Pancreas (tissue), 10 donors: ENCODE measurements at places on chromosomes 13 and 19.

DNA sequence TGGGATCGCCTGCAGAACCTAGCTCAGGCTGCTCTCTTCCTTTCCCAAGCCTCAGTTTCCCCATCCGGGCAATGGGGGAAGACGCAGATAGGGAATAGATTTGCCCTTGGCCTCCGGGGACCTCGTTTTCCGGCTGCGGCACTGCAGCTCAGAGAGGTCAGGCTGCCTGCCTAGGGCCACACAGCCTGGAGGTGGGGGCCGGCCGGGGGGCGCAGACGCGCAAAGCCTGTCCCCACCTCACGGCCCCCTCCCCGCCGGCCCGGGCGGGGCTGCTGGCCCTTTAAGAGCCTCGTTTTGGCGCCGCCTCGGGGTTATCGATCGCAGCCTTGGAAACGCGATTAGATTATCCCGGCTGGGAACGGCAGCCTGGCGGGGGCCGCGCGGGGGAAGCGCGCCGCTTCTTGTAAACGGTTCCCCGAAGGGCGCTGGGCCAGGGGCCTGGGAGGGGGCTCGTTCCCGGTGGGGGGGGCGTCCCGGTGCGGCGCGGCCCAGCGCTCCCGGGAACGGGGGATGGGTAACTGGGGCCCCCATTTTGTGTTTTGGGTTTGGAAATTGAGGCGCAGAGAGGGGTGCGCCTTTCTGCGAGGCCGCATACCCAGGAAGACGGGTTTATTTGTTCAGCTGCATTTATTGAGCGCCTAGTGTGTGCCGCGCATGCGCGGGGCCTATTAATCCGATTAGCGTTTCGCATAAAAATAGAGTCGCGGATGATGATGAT is 23.4 kb upstream of the TCF3 start:
- no peak overlapping the region for H3K4me3 ChIP-seq
- DNase-seq: peak; percentile 69
- H3K27me3 ChIP-seq: peaks cover 3% of the 10 kb centered on the region

DNA sequence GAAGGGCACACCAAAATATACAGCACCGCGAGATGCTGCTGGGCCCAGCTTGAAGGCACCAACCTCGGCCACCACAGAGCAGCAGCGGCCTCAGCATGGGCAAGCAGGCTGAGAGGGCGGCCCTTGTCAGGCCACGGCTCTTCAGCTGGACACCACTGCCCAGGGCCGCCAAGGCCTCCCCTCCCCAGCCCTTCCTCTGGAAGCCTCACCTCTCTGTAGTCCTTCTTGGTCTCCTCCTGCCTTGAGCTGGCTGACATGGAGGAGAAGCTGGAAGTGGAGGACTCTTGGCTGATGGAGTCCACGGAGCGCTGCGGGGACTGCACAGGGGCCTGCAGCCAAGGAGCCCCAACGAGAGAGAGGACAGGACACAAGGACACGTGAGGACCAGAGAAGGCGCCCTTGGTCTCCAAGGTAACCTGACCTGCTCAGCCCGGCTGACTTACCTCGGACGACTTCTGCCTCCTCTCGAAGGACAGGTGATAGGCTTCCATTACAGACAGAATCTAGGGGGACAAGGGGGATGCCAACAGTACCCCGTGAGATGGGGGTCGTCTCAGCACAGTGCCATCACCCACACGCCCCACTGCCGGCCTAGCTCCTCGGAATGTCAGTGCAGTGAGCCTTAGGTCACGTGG is 38.2 kb downstream of the PDCD5 start:
- peaks cover 43% of the 10 kb centered on the region for H3K36me3 ChIP-seq
- no peak overlapping the region for H3K4me3 ChIP-seq
- no peaks in the 10 kb centered on the region for H3K27me3 ChIP-seq
- no peak for DNase-seq
- no peak overlapping the region for H3K27ac ChIP-seq
- no peaks in the 10 kb centered on the region for H3K4me1 ChIP-seq

DNA sequence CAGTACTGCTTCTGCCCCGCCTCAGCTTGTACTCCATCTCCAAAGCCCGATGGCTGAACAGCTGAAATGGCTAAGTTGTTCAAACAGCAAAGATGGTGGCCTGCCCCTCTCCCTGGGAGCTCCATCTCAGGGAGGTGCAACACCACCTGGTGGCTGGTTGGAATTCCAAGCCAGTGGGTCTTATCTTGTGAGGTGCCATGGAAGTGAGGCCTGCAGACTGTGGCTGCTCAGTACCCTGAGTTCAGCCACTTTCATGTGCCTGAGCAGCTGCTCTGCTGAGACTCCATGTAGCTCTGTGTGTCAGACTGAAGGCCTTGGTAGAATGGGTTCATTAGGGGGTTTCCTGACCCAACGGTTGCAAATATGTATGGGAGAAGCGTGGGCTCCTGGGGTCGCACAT is 67.3 kb upstream of the SPRY2 start:
- H3K27me3 ChIP-seq: no peaks in the 10 kb centered on the region
- H3K4me3 ChIP-seq: no peak overlapping the region
- no peak overlapping the region for H3K27ac ChIP-seq
- no peaks in the 10 kb centered on the region for H3K4me1 ChIP-seq

DNA sequence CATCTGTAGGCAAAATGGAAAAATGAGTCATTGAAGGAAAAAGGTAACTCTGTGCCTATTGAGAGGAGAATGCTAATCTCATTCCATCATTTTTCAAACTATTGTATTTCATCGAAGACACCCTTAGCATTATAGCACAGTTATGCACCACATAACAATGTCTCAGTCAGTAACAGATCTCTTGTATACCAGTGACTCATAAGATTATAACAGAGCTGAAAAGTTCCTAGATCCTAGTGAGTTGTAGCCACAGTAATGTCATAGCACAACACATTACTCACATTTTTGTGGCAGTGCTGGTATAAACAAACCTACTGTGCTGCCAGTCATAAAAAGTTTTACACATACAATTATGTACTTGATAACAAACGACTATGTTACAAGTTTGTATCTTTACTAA is 1077.6 kb downstream of the DIAPH3 start:
- H3K27me3 ChIP-seq: no peaks in the 10 kb centered on the region
- no peak overlapping the region for H3K27ac ChIP-seq
- H3K4me3 ChIP-seq: no peak overlapping the region
- no peaks in the 10 kb centered on the region for H3K36me3 ChIP-seq

GRCh38 chr13:59674616-59675015 is 489.1 kb downstream of the DIAPH3 start:
- H3K4me3 ChIP-seq: no peak overlapping the region

- no peaks in the 10 kb centered on the region for H3K36me3 ChIP-seq
- H3K4me1 ChIP-seq: no peaks in the 10 kb centered on the region
- no peak for DNase-seq
- no peak overlapping the region for H3K27ac ChIP-seq
- H3K27me3 ChIP-seq: no peaks in the 10 kb centered on the region
- no peak overlapping the region for H3K4me3 ChIP-seq
These were observed 366.8 kb downstream of the DLEU7 start for GRCh38 chr13:50476577-50477285.

DNA sequence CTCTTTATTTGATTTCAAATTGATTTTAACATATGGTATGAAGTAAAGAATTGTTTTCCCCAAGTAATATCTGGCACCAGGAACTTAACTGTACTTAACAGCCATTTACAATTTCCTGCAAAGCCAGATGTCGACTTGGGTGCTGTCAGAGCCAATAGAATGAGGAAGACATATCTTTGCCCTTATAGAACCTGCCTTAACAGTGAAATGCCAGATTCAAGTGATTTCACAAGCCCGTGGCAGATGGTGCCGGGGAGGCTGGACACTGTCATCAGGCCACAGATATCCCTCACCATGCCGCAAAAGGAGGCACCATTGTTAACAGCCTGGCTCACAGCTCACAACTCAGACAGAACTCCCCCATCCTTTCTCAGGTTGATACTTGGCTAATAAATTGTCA is 48.7 kb downstream of the ESD start:
- no peak overlapping the region for H3K27ac ChIP-seq
- no peak overlapping the region for H3K4me3 ChIP-seq
- no peaks in the 10 kb centered on the region for H3K36me3 ChIP-seq
- no peak for DNase-seq
- H3K27me3 ChIP-seq: no peaks in the 10 kb centered on the region

GRCh38 chr13:21730186-21730880 is 59.5 kb downstream of the FGF9 start:
- no peak overlapping the region for H3K27ac ChIP-seq
- no peaks in the 10 kb centered on the region for H3K27me3 ChIP-seq
- no peak for DNase-seq
- no peaks in the 10 kb centered on the region for H3K4me1 ChIP-seq
- no peak overlapping the region for H3K4me3 ChIP-seq

DNA sequence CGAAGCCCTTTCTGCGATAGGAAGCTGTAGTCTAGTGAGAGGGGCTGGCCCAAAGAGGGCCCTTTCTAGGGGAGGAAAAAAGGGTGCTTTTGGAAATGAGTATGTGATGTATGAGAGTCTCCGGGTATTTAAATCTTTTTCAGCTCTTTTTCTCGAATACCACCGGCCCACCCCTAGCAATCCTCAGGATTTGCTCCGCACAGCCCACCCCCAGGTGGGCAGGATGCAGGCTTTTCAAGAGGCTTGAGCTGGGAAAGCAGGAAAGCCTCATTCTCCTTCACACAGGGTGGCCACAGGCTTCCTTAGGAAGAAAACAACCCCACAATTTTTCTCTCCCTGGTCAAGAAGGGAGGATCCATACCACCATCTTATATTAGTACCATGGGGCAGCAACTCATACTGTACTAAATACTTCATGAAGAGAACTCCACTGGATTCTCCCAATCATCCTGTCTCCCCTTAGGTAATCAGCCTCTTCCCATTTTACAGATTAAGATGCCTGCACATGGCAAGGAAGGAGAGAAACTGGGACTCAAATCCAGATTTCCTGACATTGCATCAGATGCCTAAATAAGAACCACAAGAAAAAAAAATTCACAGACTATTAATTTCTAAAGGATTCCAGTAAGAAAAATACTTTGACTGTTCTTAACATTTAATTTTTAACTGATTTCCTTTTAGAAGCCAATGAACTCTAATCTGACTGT is 84.4 kb downstream of the STK24 start:
- no peak for DNase-seq
- H3K4me1 ChIP-seq: peaks cover 17% of the 10 kb centered on the region
- H3K27ac ChIP-seq: no peak overlapping the region
- H3K36me3 ChIP-seq: no peaks in the 10 kb centered on the region

GRCh38 chr13:78830508-78830907 is 171.6 kb upstream of the OBI1 start:
- H3K4me3 ChIP-seq: no peak overlapping the region
- no peaks in the 10 kb centered on the region for H3K27me3 ChIP-seq
- no peaks in the 10 kb centered on the region for H3K4me1 ChIP-seq
- no peaks in the 10 kb centered on the region for H3K36me3 ChIP-seq

DNA sequence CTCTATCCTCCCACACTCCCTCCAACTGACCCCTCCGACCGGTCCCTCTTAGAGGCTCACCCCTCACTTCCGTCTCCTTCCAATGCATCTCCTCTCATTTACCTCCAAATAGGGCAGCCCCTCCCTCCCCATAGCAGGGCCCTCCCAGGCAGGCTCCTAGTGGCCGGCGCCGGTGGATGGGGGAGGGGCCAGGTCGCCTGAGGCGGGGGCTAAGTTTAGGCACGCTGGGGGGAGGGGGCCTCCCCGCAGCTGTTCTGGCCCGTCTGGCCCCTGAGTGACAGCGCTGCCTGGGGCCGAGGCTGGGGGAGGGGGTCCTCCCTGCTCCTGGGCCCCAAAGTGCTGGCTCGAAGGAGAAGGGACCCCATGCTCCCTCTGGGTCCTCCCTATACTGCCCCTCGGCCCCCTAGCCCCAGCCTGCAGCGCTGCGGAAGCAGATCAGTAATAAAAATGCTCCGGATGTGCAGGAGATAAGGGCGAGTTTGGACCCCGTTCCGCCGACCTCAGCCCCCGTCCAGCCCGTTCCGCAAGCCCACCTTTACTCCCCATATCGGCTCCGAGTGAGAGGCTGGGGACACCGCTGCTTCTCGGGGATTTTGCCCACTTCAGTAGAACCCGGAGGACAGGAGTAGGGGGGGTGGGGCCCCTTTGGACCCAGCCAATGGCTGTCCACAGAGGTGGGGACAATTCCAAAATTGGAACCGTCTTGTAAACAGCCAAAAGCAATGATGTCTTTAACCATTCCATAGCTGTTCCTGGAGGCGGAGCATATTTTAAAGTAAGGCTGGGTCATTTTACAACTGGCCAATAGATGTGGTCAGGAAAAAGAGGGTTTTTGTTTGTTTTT is 4.0 kb downstream of the RTN2 start:
- H3K4me3 ChIP-seq: peak overlapping the region; percentile 5
- H3K27ac ChIP-seq: no peak overlapping the region
- H3K4me1 ChIP-seq: no peaks in the 10 kb centered on the region
- H3K27me3 ChIP-seq: peaks cover 4% of the 10 kb centered on the region
- no peak for DNase-seq

GRCh38 chr13:79349011-79349410 is 57.0 kb downstream of the RBM26 start:
- H3K4me1 ChIP-seq: no peaks in the 10 kb centered on the region
- DNase-seq: no peak
- H3K27me3 ChIP-seq: no peaks in the 10 kb centered on the region
- no peak overlapping the region for H3K27ac ChIP-seq

DNA sequence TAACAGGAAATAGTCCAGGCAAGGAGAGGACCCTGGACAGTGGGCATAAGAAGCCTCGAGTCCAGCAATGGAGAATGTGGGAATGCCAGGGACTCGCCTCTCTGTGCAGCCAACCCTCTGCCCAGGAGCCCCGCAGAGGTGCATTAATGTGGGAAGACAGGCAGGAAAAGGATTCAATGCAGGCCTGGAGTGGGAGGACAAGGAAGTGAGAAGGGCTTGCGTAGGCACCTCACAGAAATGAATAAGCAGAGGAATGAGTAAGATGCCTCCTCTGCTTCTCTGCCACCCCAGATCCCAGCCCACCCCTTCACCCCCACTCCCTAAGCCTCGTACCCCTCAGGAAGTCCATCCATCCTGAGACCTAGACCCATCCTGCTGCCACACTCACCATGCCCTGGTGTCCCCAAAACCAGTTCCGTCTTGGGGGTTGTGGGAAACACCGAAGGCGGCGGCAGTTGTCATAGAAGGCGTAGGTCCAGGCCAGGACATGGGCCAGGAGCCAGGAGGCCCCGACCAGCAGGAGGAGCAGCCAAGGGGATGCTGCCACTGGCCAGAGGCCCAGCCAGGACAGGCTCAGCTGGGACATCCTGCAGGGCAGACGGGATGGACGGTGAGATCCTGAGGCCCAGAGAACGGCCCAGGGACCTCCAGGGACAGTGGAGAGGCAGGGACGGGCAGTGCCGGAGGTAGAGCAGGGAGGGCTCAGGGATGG is 692 bp downstream of the CYP4F2 start:
- no peak overlapping the region for H3K4me3 ChIP-seq
- no peak overlapping the region for H3K27ac ChIP-seq
- no peak for DNase-seq
- H3K4me1 ChIP-seq: no peaks in the 10 kb centered on the region
